Activated CD4-positive, alpha-beta memory T cell treated with anti-CD3 and anti-CD28 coated beads, Interleukin-2, amount 10 ng/mL, durations not matched to agents 7 days and 5 days (primary cell): ENCODE measurements at places on chromosomes 13 and 19. TPM values are rescaled to one million over a fixed set of nuclear protein-coding genes. Genes with fewer than 3 reads are reported as not detected.

DNA sequence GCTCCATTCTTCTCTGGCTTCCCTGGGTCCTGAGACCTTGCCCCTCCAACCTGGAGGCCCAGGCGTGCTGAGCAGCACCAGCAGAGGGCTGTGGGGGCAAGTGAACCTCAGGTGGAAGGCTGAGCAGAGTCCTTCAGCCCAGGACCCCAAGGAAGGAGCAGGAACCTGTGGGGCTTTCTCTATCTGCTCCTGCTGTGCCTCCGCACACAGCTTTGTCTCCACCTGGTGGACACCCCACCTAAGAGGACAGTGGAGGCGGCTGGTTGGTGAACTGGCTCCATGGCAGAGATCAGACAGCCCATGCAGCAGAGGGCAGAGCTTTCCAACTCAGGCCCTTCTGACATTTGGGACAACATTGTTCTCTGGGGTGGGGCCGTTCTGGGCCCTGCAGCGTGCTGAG lies 19.7 kb downstream of the ZFR2 start:
- peak; percentile 49 for DNase-seq

Gene ZNF426
- 15.5 TPM for total RNA-seq

Gene SWSAP1
- 2.9 TPM for total RNA-seq

- DNase-seq, result no peak
These were observed 5.6 kb downstream of the NAPA start for GRCh38 chr19:47509170-47509847.

DNA sequence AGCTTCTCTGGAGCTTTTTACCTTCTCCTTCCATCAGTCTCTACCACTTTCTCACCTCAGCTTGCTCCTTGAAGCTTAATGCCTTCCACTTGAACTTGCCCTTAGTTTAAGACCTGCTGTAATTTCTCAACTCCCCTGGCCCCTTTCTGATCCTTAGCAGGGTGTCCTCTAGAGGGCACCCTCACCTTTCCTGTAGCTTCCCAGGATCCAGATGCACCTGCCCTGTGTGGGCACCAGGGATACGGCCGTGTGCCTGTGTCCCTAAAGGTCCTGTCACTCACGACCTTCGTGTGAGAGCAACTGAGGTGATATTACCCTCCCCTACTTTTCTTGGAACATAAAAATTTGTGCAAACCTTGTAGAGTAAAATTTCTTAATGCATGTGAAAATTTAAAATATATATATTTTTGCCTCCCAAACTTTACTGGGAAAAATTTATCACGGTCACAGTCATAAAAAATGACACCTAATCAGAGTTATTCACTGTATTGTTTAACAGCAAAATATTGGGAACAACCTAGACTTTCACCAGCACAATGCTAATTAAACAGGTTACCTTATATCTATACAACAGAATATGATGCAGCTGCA lies 46.4 kb downstream of the PSG3 start:
- no peak for DNase-seq

- no peak for DNase-seq
These were observed 6.0 kb downstream of the PNMA8B start for GRCh38 chr19:46489445-46490272.

DNA sequence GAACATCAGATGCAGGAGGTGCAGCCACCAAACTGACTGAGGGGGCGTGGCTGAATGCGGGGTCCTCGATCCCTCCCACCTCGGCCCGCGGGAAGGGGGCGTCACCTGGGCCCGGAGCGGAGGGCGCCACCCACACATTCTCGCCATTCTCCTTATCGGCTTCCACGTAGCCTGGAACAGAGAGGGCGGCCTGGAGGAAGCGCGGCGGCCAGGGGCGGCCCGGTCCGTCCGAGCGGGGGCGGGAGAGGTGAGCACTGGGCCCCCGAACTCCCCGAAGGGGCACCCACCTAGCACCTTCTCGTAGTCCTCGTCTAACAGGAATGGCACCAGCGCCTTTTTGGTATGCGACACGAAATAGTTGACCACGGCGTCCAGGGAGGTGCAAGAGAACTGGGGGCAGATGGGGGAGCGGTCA lies 11.8 kb downstream of the STAP2 start:
- no peak for DNase-seq

Gene CCDC70
- total RNA-seq, result not detected

GRCh38 chr13:32638739-32639138 lies 52.5 kb downstream of the PDS5B start:
- no peak for DNase-seq

GRCh38 chr19:46788262-46788967 lies at the start of gene SLC1A5:
SLC1A5 (minus strand) TSS chr19:46788594; CDS start chr19:46787965, 629 bp downstream.
- peak; percentile 99 for DNase-seq

Gene WDR62
- total RNA-seq, result 24.1 TPM

DNA sequence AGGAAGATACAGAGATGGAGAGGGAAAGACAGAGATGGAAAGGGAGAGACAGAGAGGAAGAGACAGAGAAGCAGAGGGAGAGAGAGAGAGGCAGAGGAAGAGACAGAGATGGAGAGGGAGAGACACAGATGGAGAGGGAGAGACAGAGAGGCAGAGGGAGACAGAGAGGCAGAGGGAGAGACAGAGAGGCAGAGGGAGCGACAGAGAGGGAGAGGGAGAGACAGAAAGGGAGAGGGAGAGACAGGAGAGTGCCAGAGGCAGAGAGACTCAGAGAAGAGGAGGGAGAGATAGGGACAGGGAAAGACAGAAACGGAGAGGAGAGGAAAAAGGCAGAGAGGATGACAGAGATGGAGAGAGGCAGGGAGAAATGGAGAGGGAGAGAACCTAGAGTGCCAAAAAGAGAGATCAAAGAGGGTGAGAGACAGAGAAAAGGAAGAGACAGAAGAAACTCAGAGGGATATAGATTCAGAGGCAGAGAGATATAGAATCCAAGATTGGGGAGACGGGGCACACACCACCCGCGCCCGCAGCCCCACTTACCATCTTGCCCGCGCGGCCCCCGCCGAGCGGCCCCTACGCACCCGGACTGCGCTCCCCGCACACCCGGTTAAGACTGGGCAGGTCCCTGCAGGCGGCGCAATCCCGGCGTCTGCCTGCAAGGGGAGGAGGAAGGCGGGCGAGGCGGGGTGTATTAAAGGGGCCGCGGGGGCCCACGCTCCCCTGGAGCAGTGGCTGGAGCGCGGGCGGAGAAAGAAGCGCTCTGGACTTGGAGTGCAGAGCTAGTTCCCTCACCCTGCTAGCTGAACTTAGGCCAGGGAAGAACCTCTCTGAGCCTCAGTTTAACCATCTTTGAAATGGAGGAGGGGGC lies 10.7 kb downstream of the TM6SF2 start:
- DNase-seq, result no peak

- DNase-seq, result no peak
These were observed 20.3 kb upstream of the CEACAM1 start for GRCh38 chr19:42548552-42548951.

DNA sequence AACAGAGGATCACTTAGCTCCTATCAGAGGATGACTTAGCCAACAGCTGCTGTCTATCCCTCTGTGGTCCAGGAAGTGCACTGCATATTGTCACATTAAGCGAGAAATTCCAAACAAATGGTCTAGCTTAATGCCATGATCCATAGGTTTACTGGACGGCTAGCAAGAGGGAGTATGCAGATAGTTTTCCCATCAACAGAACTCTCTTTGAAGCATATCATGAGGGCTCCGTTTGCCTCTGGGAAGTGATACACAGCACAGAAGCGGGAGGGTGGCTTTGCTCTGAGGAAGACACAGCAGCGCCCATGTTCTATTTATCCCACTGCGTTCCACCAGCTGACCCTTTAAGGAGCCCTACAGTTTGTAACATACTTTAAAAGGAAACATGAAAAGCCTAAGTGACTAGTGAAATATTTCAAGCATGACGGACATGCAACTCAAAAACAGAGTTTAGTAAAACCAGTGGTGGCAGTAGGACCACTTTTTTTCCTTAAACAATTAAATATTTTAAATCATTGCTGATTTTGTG lies 52.7 kb downstream of the COL4A1 start:
- DNase-seq, result no peak

GRCh38 chr13:21544515-21544914 lies 59.5 kb downstream of the MICU2 start:
- DNase-seq, result no peak

GRCh38 chr19:48674216-48674809 lies 1.5 kb upstream of the NTN5 start:
- DNase-seq, result no peak

- DNase-seq, result no peak
These were observed 36.0 kb upstream of the GPI start for GRCh38 chr19:34328982-34329381.

DNA sequence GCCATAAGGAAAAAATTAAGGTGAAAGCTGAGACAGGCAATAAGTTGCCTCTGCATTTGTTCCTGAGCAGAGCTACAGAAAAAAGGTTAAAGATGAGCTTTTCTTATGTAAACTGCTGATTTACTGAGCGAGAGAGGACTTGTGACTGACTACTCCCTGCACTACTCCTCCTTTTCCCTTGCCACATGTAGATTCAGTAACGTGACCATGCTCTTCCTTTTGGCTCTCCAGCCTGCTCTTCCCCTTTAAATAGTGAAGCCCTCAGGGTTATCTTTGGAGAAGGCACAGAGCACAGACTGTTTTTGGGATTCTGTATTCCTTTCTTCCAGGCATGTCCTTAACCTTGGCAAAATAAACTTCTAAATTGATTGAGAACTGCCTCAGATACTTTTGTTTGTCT lies 630.2 kb downstream of the UQCRFS1 start:
- DNase-seq, result no peak

- DNase-seq, result no peak
These were observed 37.7 kb downstream of the ARHGEF7 start for GRCh38 chr13:111152844-111153243.

DNA sequence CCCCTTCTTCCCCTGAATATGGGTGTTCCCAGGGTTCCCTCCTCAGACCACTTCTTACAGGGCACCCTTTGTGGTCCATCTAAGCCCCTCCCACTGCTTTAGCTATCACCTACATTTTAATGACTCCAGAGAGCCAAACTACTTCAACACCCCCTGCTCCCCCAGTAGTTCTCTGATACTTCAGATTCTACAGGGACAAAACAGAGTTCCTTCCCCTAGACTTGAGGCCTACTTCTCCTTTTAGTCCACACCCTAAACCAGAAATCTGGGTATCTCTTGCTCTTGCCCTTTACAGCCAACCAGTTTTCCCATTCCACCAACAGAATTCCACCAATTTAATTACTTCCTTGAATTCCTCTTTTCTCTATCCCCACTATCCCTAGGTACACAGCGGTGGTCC lies 107.2 kb downstream of the KCNRG start:
- DNase-seq, result no peak

DNA sequence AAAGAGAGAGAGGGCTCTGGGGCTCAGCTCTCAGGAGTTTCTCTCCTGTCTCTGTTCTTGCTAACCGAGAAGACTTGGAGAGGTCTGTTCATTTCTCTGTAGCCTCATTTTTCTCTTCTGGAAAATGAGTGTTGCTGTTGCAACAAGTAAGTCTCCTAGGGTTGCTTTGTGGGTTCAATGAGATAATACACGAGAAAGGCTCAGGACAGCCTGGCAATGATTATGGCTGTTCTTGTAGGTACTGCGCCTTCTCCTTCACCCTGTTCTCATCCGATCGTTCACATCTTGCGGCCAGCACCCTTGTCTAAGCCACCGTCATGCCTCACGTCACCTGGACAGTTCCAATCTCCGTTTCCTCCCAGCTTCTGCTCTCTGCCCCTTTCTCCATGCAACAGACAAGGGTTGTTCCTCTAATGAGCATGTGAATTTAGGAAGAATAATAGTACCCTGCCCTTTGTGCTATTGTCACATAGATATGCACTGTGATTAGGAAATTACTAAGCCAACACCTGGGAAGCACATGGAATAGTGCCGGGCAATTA lies 4.2 kb downstream of the C5AR1 start:
- DNase-seq, result no peak

Gene NCCRP1
- not detected for total RNA-seq
